HEK293T (cell line): ENCODE measurements at places on chromosomes 7 and 10.

- no peak for DNase-seq
Measured at GRCh38 chr7:22305706-22306105, 51.2 kb downstream of the RAPGEF5 start.

DNA sequence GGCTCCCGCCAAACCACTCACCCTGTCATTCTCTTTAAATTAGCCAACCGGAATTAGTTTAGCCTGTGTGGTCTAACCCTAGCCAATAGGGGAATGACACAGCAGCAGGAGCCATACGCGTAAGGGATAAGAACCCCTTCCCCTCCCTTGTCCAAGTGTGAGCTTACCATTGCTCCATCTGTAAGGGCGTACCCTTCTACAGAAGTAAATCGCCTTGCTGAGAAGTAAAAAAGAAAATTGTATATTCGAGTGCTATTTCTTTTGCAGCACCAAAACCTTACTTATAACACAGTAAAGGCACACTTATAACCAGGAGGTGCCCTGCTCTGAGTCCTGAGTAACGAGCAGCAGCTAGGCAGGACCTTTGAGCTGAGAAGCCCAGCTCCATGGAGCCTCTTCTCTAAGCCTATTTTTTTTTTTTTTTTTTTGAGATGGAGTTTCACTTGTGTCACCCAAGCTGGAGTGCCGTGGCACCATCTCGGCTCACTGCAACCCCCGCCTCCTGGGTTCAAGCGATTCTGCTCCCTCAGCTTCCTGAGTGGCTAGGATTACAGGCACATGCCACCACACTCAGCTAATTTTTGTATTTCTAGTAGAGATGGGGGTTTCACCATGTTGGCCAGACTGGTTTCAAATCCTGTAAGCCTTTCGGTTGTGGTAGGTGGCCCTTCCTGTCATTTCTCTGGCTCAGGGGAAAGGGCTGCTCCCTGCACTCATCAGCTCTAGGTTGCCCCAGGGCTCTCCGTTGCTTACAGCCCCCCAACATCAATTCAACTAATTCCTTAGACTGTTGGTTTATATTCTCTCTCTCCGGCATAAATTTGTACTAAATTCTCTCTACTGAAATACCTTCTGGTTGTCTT lies 73.3 kb downstream of the NSUN6 start:
- DNase-seq: no peak

GRCh38 chr10:6958254-6958653 lies 378.2 kb upstream of the PRKCQ start:
- no peak for DNase-seq

- DNase-seq: no peak
Measured at GRCh38 chr10:85993140-85993539, 373.5 kb downstream of the GRID1 start.

DNA sequence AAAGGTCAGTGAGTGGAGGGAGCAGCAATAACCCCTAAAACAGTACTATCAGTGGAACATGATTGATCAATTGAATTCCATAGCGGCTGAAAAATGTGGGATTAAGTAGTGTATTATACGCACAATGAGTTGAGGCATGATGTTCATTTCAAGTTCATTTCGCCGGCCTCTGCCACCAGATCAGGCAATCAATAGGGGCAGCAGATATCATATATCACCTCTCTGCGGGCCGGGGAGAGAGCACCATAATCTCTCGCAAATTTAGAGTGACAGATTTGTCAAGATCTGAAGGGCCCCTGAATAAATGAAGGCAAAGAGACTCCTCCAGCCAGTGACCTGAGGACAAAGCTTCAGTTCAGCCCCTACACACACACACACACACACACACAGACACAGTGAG lies 58.5 kb downstream of the PAX2 start:
- DNase-seq: no peak

DNA sequence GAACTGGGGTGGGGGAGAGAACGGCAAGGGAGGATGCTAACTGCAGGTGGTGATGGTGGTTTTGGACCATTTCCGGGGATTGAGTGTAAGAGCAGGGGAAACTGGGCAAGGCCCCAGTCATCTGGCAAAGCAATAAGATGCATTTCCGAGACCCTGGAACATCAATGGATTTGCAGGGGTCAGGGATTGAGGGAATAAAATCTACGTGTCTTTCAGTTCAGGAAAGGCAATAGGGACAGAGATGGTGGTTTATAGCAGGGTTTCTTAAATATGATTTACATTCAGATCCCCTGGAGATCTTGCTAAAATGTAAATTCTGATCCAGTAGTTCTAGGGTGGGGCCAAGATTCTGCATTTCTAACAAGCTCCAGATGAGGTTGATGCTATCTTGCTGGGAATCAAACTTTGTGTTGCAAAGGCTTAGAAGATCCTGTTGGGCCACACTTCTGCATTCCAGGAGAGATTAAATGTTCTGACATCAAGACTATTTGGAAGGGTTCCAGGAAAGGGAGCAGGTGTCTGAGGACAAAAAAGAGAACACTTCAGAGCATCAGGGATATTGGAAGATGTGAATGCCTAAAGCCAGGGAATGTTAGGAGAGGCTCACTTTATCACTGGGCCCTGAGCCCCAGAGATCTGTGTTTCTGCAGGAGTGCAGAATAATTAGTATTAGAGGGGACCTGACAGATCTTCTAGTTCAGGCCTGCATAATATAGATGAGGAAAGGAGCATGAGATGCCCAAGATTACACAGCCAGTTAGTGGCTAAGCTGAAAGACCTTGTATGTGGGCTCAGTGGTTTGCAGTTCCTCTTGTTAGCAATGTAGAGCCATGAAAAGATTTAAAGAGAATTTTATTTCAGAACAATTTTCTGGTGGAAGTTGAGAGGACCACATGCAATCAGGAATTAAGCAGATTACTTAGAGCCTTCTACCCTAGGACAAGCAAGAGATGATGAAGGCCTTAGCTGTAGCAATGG lies 32.4 kb downstream of the BLNK start:
- no peak for DNase-seq

- DNase-seq: no peak
Measured at GRCh38 chr10:92124020-92124419, 166.9 kb downstream of the CPEB3 start.

DNA sequence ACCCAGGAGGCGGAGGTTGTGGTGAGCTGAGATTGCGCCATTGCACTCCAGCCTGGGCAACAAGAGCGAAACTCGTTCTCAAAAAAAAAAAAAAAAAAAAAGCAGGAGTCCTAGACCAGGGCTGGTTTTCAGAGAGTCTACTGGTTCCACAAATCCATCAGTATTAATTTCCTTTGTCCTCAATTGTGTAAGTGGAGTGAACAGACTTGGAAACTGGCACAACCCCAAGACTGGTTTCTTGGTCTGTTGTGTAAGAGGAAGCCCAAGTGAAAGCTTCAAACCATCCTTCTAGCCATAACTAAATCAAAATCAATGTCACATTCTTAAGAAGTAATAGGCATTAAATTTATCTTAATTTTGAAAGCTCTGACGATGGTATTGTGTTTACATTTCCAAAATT lies 213.6 kb downstream of the DGKI start:
- DNase-seq: no peak

DNA sequence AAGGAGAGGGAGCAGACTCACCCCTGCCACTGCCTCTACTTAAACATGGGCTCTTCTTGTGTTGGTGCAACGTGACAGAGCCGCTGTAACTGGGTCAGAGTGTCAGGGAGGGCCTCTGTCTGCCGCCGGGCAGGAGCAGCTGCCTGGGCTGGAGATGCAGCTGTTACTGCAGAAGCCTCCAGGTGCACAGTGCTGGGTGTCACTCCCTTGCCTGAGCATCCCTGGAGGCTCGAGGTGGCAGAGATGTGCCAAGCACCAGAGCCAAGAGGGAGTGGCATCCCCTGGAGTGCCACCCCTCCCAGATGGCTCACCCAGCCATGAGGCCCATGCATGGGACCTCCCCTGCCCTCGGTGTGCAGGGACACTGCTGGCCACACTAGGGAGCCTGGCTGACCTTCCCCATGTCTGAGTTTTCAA lies 145.7 kb downstream of the PRPF18 start:
- DNase-seq: no peak

DNA sequence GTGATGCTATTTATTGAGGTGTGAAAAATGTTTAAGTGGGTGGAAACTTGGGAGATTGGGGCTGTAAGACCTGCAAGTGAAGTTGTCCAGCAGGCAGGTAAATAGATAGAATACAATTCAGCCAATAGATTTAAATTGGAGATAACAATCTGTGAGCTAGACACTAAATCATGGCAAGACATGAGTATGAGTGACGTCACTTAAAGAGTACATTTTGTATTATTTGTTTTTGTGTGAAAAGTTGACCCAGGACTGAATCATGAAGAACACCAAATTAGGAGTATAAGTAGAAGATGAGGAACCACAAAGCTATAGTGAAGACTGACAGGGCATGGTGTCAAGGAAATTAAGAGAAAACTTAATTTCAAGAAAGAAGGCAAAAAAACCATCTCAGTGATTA lies 249.1 kb upstream of the SEMA3C start:
- no peak for DNase-seq

DNA sequence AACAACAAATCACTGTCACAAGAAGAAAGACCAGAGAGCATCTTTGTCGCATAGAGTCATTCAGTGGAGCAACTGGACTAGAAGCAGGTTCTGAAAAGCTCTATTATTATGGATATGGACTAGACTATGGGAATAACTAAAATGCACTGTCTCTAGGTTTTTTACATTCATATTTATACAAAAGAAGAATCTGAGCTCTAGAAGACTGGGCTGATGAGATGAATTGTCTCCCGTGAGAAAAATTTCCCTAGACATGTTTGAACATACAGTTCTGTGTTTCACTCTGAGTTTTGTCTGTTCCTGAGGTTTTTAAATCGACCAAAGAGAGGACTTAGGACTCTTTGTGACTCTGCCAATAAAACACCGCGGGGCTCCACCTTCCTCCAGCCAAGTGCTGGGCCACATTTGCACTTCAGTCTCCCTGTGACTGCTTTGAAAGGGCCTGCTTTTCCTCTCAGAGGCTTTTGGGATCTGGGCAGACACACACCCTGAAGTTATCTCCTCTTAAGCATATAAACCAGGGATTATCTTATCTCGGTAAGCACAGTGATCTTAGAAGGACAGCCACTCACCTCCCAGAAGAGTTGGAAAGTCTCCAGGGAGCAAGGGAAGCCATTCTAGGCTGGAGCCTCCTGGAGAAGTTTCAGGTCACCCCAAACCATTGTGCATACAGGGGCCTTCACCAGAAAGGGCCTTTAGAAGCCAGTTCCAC lies 101.0 kb upstream of the JCAD start:
- no peak for DNase-seq

GRCh38 chr10:8104005-8104404 lies 49.5 kb downstream of the GATA3 start:
- no peak for DNase-seq

- no peak for DNase-seq
Measured at GRCh38 chr10:100504096-100504495, 15.6 kb downstream of the SEC31B start.
